ENCODE measurements at places on chromosomes 5 and 9.

GRCh38 chr5:160119142-160119904, at the start of gene PWWP2A:
Gene PWWP2A, minus strand, starts transcription at chr5:160119450. Its CDS starts 62 bp downstream, at chr5:160119388.
- DNase-seq = peak; percentile 100

- no peak for DNase-seq
Measured at GRCh38 chr5:106189121-106189809, 1481.5 kb downstream of the EFNA5 start.

GRCh38 chr5:114909424-114909823, 260.3 kb downstream of the TRIM36 start:
- DNase-seq = no peak

- no peak for DNase-seq
Measured at GRCh38 chr9:78713614-78714405, 416.9 kb downstream of the PSAT1 start.

- no peak for DNase-seq
Measured at GRCh38 chr9:71655778-71656177, 112.5 kb downstream of the CEMIP2 start.

- no peak for DNase-seq
Measured at GRCh38 chr5:6273090-6273735, 105.1 kb downstream of the MED10 start.

DNA sequence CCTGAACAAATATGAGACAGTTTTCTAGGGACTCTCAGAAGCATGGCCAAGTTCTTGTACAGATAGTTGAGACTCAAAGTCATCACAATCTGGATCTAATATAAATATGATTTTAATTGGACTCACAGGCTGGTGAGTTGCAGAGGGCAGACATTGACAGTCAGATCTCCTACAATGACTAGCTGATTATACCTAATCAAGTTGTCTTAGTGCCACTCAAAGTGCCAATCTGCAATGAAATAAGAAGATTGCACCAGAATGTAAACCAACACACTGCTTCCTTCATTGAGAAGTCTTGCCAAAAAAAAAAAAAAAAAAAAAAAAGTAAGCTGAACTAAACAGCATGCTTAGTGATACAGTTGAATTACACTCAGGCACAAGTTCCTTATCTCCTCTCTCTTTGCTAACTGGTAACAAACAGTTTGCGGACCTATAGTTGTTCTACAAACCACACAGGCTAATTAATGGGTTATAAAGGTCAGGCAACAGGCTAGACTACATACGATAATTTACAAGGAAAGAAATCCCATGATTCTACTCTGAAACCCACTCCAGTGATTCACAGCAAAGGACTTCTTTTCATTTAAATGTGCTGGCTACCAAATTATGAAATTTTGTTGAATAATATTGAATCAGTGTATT, 107.3 kb upstream of the NIPBL start:
- no peak for DNase-seq

DNA sequence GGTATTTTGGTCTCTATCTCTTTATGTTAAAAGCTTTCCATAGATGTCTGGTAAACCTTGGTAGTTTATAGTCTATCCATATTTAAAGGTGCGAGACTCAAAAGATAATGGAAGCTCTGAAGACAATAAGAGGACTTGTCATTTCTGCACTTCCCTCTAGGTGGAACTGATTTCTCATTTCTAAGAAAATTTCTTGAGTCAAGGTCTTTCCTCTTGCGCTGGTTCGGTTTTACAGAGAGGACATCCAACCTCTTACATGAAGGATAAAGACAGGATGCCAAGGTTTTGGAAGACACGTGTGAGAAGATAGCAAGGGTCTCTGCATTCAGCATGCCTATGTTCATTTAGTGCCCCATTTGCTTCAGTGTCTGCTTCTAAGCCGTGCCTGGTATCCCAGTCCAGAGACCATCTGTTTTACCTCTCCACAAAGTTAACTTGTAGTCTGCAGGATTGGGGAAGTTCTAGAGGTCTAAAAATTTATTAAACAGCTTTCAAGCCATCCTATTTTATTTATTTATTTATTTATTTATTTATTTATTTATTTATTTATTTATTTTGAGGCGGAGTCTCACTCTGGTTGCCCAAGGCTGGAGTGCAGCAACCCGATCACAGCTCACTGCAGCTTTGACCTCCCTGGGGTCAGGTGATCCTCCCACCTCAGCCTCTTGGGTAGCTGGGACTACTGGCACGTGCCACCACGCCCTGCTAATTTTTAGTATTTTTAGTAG, 41.6 kb downstream of the KIAA1191 start:
- no peak for DNase-seq

DNA sequence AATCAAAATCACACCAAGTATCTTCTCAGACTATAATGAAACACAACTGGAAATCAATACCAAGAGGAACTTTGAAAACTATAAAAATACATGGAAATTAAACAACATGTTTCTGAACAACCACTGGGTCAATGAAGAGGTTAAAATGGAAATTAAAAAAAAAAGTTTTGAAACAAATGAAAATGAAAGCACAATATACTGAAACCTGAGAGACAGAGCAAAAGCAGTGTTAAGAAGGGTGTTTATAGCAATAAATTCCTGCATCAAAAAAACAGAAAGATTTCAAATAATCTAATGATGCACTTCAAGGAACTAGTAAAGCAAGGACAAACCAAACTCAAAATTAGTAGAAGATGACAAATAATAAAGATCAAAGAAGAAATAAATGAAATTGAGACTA, 92.0 kb downstream of the TMEM232 start:
- DNase-seq = no peak

DNA sequence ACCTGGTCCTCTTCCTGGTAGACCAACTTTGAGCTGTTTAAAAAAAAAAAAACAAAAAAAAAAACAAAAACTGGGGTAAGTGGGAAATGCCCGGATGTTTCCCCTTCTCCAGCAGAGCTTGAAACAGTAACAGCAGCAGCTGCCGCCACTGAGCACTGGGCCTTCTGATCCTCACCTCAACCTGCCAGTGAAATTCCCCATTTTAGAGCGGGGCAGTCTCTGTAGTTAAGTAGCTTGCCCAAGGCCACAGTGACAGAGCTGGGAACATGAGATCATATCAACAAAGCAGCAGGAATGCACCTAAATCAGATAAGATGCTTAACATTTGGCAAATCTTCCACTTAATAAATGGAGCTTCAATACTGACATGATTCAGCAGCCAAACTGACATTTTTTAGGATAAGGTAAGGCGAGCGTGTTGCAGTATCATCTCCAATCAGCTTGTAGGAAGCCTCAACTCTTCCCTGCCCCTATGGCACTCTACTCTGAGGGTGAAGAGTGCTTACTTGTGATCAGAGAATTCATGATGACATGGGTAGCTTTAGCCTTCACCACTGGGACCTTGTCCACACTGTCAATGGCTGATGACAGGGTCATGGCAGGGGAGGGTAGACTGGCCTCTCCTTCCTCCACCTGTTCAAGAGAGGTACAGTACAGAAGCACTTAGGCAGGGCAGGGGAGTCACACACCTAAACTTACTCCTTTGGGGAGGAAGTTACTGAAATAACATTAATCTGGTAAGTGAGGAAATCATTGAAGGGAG, 9.3 kb downstream of the KIAA1191 start:
- DNase-seq = no peak

- no peak for DNase-seq
Measured at GRCh38 chr9:81879501-81879916, 48.7 kb upstream of the SPATA31D4 start.

GRCh38 chr5:117633093-117633492, 1058.5 kb upstream of the SEMA6A start:
- DNase-seq = no peak

GRCh38 chr5:122770477-122770876, 4.4 kb upstream of the SNX2 start:
- DNase-seq = no peak

DNA sequence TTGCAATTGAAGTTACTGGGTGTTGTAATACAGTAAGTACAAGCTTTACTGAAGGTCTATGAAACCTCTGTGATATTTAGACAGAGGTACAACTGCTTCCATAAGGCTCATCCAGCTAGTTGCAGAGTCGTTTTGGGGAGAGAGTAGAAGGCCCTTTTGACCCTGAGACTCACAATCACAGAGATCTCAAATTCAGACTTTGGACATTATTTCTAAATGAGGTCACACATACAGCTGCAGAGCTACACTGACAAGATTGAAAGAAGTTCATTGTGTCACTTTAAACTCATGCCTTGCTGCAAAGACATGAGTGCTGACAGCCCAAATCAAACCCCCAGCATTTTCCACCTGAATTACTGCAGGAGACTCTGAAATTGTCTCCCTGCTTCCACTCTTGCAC, 205.9 kb upstream of the TMEM161B start:
- no peak for DNase-seq

GRCh38 chr9:77827104-77827784, 179.1 kb upstream of the GNA14 start:
- no peak for DNase-seq

DNA sequence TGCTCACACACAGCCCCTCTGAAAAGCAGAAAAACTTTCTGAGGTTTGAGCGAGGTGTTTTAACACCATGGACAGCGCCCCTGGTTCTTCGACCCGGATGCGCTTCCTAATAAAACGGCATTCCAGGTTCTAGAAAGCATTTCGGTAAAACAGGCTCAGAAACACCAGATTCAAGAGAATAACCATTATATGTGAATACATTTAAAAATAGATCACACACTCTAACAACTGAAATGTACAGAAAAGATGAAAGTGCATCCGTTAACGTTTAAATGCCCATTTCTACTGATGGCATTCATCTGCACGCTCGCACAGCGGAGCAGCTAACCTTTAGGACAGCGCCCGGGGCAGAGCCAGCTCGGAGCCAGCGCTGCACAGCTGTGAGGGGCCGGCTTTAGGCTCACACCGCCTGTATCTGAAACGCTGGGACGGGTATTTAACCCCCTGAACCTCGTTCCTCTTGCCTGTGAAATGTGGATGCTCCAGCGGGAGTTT, 26.3 kb upstream of the TENT4A start:
- DNase-seq = peak; percentile 26

GRCh38 chr5:167814040-167814439, 477.4 kb upstream of the WWC1 start:
- no peak for DNase-seq

GRCh38 chr9:113548221-113549041, 84.9 kb downstream of the RGS3 start:
- DNase-seq = no peak

- DNase-seq = no peak
Measured at GRCh38 chr5:124739634-124740025, 6.8 kb downstream of the ZNF608 start.

DNA sequence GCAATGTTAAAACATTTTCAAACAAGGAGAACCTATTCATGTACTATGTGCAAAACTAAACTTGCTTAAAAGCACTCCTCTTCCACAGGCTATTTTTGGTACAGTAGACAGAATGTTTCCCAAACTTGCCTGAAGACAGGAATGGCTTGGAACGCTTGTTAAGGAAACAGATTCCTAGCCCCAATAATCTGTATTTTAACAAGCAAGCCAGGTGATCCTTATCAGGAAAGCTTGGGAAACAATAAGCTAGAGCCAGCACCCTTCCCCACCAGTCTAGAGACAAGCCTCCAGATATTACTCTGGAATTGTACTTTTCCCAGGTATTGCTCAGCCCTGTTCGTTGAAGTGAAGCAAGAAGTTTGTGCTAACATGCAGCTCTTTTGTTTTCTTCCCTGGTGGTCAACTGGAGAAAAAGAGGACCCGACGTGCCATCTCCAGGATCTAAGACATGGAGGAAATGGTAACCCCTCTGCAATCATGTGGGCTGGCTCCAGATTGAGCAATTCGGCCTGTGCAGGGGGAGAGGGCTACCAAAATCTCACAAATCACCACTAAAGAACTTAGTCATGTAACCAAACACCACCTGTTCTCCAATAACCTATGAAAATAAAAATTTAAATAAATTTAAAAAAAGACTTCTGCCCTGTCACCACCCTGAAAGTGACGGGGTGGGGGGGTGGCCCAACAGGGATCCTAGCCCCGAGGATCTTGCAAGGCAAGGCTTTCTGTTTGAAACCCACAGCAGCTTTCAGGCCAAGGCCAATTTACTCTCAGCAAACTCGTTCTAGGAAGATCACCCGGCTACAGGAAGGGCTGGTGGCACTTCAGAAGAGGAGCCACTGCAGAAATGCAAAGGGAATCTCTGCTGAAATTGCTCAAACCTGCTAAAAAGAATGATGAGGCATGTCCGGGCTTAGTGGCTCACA, 48.6 kb downstream of the SHB start:
- no peak for DNase-seq

DNA sequence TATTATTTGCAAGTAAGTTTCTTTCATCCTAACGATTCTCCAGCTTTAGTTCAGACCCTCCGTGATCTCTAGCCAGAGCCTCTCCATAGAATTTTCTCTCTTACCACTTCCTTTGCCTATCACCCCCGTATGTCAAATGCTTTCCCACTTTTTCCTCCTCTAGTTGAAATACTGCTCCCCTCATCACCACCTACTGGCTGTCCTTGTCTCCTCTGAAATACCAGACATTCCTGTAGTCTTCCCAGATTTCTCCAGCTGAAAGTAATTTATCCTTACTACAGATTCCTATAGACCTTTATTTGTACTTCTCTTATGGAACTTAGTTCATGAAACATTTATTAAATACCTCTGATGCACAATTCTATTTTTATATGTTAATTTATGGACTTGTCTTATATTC, 36.0 kb upstream of the GLIPR2 start:
- no peak for DNase-seq

DNA sequence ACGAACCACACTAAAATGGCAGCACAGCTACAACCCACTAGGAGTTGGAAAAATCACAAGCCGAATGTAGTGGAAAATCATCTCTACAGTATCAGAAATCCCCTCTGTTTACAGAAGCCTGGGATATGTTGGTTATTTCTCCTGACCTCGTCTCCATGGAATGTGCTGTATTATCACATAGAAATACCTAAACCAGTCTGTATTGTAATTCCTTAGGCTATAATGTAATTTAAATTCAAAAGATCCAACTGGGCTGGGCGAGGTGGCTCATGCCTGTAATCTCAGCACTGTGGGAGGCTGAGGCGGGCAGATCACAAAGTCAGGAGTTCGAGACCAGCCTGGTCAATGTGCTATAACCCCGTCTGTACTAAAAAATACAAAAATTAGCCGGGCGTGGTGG, 244.8 kb upstream of the MPDZ start:
- DNase-seq = no peak

- no peak for DNase-seq
Measured at GRCh38 chr9:128593039-128593438, 40.7 kb downstream of the SPTAN1 start.

- DNase-seq = peak; percentile 52
Measured at GRCh38 chr9:86854898-86855523, 92.3 kb downstream of the GAS1 start.

GRCh38 chr5:93163010-93163663, 417.9 kb downstream of the NR2F1-AS1 start:
- no peak for DNase-seq

DNA sequence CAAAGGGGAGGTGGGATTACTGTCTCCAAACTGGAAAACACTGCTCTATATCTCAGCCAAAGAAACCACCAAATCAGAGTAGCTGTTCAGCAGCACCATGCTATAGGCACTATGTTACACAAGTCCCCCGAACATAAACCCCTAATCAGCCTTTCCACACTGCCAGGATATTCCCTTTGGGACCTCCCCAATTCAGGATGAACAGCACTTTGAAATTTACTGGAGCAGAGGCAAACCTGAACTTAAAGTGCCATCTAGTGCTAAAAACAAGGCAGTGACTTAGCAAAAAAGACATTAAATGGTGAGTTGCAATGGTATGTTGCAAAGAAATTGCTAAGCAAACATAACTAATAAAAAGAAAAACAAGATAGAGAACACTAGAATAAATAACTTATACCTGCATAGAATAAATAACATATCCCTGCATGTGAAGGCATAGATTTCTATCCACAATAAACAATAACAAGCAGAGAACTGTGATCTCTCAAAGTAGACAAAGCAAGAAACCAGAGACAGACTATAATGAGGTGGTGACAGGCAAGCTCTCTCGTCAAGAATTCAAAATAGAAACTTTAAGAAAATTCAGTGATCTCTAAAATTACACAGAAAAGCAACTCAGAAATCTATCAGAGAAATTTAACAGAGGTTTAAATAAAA, 584.4 kb upstream of the ACO1 start:
- DNase-seq = no peak
